Naive B cell (primary cell): ENCODE measurements at places on chromosomes 13 and 19. TPM values are rescaled to one million over a fixed set of nuclear protein-coding genes. Genes with fewer than 3 reads are reported as not detected.

- DNase-seq = no peak
Measured at GRCh38 chr19:9847087-9847671, 12.1 kb downstream of the PIN1 start.

The FFAR3 gene
- not detected for polyA plus RNA-seq

DNA sequence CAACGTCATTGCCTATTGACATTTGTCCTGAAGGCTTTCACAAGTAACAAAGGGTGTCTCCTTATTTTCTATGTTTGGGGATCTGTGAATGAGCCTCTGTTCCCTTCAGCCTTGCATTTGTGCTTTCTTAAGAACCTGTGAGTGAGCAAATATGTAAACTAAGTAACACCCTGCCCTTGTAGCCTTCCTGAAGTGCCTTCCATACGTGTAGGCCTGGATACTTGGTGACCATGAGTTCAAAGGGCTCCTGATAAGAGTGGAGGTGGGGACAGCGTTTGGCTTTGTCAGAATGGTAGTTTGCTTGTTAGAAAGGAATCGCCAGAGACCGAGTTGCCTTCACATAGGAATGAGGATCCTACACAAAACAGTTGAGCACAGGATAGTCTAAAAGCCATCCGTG lies 14.5 kb upstream of the CCDC97 start:
- DNase-seq = no peak

The GRIK5 gene
- polyA plus RNA-seq = not detected

- no peak for DNase-seq
Measured at GRCh38 chr19:47839913-47840312, 18.2 kb downstream of the CRX start.

DNA sequence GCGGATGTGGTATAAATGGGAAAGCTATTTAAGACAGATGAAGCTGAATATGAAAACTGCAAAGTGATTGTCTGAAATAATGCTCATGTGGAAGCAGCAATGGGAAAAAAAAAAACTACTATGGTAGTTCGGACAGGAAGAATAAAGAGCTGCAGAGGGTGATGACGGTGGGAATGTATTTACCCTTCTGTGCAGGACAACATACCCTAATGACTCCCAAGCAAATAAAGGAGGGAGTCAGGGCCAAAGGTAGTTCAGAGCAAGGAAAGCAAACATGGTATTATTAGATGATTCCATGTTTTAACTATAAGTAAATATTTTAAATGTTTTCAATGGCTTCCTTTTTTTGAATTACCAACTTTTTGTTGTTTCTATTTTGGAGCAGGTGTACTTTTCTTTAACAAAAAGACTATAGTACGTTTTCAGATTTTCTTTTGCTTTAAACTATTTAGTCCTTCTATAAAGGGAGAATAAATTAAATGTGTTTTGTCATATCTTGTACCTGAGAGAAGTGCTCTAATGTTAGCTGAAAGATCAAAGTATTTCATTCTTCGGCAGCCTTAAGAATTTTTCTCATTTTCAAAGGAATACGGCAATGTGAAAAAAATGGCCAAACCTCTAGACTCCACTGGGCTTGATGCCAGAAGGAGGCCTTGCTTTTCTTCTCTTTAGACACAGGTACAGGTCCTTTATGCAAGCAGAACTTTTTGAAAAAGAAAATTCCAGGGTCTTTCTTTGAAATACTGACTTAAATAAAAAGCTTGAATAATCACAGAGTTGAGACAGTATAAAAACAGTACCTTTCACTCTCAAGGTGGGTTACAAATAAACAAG lies 67.8 kb upstream of the ZDHHC20 start:
- no peak for DNase-seq

GRCh38 chr19:43476606-43477005 lies 11.2 kb upstream of the LYPD3 start:
- DNase-seq = no peak

- DNase-seq = no peak
Measured at GRCh38 chr19:42090672-42091071, 14.7 kb downstream of the ZNF574 start.

- DNase-seq = no peak
Measured at GRCh38 chr13:105997581-105998550, 537.6 kb downstream of the EFNB2 start.

The PRKCG gene
- 0.31 TPM for polyA plus RNA-seq

DNA sequence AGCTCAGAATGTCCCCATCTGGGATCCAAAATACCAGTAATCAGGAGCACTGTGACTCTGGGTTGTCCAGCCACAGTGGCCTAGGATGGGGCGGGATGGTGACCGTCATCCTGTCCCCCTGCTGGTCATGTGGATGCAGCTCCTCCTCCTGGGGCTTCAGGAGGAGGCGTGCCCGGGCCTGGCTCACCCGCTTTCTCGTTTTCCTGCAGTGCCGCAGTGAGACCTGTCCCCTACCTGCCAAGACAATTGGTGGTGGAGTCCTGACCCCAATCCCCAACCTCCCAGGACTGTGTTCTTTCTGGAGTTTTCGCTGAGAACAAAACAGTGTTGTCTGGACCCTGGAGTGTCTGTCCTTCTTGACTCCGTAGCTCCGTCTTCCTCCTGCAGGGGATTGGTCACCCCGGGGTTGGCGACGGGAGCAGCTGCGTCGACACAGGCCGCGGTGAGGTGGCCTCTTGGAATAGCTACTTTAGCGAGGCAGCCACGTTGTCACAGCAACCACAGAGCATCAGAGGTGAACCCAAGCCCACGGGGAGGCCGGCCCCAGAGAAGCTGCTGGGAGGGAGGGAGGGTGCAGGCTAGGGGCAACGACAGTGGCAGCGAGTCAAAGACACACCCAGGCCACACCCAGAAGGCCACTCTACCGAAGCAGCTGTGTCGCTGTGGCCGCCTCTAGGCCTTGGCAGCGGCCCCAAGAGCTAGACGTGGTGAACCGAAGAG lies 10.2 kb upstream of the EMC10 start:
- no peak for DNase-seq

DNA sequence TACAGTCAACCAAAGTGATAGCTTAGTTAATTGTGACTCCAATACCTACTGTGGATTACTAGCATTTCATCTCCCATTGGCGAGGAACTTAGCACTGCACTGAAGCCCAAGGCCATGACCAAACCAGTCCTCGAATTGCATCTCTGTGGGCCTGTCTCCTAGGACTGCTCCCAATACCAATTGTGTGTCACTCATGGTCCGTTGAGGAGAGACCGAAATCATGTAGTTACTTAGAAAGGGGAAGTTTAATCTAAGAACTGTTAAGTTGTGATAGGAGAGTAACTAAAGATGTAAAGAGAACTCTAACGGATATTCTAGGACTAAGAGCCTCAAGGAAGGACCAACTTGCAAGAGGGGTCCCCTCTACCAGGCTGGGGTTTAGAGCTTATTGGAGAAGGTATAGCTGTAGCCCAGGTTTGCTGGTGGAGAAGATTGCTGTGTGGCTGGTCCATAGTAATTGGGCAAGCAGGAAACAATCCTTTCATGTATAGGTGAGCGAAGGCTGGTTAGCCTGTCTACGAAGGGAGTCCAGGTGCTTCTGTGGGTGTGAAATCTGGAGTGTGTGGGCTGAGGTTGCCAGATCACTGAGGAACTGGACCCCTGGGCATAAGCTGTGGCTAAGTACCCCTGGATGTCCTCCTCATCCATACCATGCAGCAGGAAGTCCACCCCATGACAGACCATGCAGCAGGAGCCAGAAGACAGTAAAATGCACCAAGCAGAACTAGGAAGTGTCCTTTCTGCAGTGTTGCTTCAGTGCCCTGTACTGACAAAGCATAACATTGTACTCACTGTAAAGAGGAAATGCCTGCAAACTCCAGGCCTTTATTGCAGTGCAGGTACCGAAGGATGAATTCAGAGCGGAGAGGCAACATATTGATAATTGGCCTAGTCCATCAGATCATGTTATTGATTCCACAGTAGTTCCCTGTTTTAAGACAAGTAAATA lies 30.8 kb downstream of the DNAJC3 start:
- peak; percentile 15 for DNase-seq

The PLPP2 gene
- not detected for polyA plus RNA-seq

DNA sequence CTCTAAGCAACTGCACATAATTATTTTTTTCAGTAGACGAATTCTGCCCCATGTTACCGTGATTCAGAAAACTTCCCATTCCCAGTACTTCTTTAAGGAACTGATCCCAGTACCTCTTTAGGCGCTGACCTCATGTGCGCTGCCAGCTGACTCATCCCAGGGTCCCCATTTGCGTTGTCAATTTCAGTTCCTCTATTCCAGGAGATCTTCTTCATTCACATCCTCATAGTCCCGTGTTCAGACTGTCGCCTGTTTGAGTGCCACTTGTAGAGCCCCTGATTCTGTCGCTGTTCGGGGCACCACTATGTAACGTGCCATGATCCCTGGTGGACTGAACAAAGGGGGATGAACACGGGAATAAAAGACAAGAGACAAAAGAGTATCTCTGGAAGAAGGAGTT lies 16.4 kb downstream of the FPR3 start:
- DNase-seq = no peak

The ZNF568 gene
- polyA plus RNA-seq = 7.3 TPM

GRCh38 chr13:71979616-71980015 lies 112.6 kb upstream of the DACH1 start:
- DNase-seq = no peak

DNA sequence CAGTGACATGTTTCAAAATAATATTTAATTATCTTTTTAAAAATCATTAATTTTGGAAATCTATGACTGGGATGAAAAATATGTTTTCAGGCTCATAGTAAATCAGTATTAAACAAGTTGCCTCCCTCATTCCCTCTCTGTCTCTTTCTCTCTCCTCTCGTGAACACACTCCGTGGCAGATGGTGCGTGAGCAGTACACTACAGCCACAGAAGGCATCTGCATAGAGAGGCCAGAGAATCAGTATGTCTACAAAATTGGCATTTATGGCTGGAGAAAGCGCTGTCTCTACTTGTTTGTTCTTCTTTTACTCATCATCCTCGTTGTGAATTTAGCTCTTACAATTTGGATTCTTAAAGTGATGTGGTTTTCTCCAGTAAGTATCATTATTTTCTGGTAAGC lies 22.7 kb downstream of the SGCG start:
- DNase-seq = no peak

GRCh38 chr19:3867971-3868769 lies 668 bp downstream of the ZFR2 start:
- DNase-seq = no peak

DNA sequence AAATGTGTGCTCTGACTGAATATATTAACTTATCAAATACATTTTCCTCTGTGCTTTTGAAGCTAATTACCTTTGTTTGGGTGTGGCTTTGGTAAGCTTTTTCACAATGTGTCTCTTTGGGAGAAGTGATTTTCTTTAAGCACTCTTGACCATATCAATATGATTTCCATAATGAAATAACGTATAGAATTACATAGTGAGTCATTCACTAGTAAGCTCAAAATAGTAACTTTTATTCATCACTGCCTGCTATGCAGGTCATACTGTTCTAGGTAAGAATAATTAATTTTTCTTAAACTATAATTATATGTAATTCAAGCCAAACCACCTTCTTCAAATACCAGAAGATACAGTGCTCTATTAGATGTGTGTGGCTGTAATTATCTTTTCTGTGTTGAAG lies 480.7 kb downstream of the MYO16 start:
- DNase-seq = no peak

- no peak for DNase-seq
Measured at GRCh38 chr13:33194820-33195692, 90.5 kb downstream of the STARD13 start.

DNA sequence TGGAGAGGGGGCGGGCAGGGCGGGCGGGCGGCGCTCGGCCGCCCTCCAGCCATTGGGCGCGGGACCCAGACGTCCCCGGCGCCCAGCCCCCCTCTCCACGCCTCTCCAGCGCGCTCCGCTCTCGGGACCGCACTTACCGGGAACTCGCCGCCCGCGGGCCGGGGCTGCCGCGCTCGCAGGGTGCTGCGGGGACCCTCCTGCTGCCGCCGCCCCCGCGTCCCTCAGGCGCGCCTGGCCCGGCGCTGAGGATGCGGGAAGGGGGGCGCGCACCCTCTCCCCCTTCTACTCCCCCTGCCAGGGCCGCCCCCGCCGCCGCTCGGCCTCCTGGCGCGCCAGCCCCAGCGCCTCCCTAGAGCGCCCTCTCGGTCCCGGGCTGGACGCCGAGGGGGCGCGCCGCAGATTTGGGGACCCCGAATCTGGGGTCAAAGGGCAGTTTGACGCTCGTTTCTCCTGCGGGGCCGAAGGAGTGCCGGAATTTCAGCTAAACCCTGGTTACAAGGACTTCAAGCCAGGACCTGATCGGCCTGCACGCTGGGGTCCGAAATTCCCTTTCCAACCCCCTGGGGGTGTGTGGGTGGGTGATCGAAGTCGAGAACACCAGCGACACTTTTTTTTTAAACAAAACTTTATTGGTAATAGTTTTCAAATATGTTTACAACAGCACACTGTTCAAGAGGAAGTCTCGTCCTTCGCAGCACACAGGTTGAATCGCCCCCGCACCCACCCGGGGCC lies 696 bp upstream of the SAMD1 start:
- peak; percentile 83 for DNase-seq

The HNRNPL gene
- 104 TPM for polyA plus RNA-seq

The EXOSC5 gene
- 48.5 TPM for polyA plus RNA-seq
